ENCODE measurements at places on chromosomes 3 and 15.

DNA sequence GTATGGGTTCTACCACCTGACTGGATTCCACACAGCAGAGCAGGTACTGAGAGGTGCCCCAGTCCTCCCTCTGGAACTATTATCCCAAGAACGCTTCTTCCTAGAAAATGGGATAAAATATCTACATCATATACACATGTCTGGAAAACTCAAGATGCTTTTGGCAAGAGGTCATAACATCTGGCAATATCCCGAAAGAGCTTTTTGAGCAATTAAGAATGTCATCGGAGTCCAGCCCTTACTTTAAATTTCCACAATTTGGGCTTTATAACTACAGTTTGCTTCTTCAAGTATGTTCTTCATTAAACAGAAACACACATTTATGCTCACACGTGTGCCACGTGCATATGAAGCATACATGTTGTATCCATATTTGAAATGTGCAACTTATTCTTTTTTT lies 365.9 kb upstream of the THBS1 start:
- DNase-seq: no peak

GRCh38 chr3:29202378-29202777 lies 78.5 kb upstream of the RBMS3 start:
- no peak for DNase-seq

GRCh38 chr15:74179983-74180880 lies 6.7 kb downstream of the ISLR start:
- no peak for DNase-seq

DNA sequence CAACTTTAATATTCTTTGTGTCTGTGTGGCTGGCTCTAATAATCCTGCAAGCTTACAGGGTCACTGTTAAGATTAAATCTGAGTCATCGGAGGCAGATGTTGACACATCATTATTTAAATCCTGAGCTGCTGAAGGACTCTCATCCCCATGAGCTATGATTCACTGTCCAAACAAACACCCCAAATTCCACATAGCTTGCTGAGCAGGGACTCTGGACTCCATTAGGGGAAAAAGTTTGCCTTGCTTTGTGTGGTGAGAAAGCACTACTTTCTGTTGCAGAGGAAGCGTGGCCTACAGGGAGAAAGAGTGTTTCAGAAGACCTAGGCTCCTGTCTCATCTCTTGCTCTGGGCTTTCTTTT lies 213.7 kb downstream of the PDCD6IP start:
- DNase-seq: no peak

DNA sequence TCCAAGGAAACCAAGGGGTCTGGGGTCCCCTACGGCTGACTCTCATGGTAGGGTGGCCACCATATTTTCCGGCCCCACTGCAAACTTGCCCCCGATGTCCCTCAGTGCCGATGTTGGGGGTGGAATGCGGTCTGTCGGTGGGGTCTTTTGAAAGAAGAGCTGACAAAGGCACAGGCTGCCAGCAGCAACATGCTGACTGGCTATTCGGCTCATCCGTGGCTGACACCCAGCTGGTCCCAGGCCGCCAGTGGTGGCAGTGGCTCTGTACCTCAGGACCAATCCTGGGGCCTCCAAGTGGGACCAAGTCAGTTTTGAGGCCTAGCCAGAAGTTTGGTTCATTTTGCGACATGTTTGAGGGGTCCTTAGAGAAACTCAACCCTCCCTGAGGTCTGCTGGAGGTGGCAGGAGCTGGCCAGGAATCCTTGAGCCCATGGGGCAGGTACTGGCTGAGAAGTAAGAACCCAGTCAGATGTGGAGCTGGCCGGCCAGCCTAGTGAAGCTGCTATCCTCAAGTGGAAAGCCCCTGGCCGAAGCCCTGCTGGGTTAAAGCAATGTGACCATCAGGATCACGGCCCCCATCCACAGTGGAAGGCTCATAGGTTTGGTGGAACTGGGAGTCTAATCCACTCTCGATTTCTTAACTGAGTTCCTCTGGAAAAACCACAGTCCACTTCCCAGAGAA lies 17.8 kb downstream of the BMF start:
- DNase-seq: no peak

- DNase-seq: no peak
Measured at GRCh38 chr3:86771741-86772512, 219.0 kb downstream of the VGLL3 start.

DNA sequence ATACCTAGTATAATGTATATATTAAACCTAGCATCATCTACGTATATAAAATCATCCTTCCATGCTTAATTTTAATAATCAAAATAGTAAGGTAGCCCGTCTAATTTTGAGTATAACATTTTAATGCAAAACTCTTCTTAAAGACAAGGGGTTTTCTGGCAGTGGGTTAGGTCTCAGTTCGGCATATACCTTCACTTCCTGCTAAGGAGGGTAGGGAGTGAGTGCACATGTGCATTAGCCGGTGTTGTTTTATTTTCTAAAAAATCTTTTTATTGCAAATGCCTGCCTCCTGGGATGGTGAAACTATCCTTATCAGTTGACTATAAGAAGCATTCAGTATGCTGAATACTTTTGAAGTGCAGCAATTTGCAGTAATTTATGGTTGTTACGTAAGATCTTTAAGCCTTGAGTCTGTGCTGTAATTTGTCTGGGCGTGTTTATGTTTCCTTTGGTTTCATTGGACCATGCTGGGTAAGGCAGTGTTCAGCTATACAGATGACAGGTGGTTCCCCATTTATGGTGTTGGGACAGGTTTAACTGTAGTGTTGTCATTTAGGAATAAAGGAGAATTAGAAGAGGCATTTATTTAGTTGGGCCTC lies 11.7 kb downstream of the ARHGEF26 start:
- DNase-seq: no peak

GRCh38 chr15:81160312-81161159 lies 26.5 kb downstream of the CFAP161 start:
- DNase-seq: no peak

- DNase-seq: no peak
Measured at GRCh38 chr3:192090586-192090985, 629.6 kb downstream of the PYDC2 start.

DNA sequence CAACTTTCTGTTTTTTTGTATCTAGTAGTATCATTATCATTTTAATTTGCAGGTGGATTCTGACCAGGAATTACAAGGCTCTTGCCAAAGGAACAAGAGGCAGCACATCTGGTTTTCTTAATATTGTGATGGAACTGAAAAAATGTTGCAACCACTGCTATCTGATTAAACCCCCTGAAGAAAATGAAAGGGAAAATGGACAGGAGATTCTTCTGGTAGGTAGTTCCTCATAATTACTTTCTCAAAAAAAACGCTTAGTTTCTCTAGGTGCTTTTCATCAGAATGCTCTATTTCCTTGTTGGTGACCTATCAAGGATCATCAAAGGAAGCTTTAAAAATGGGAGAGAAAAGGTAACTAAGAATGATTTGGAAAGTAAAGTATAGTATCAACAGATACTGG lies 71.6 kb downstream of the CHD2 start:
- DNase-seq: no peak

- peak; percentile 96 for DNase-seq
Measured at GRCh38 chr15:100341750-100342560, at the start of gene ADAMTS17. ADAMTS17 (minus strand) TSS chr15:100341975; CDS start chr15:100341899, 76 bp downstream.

DNA sequence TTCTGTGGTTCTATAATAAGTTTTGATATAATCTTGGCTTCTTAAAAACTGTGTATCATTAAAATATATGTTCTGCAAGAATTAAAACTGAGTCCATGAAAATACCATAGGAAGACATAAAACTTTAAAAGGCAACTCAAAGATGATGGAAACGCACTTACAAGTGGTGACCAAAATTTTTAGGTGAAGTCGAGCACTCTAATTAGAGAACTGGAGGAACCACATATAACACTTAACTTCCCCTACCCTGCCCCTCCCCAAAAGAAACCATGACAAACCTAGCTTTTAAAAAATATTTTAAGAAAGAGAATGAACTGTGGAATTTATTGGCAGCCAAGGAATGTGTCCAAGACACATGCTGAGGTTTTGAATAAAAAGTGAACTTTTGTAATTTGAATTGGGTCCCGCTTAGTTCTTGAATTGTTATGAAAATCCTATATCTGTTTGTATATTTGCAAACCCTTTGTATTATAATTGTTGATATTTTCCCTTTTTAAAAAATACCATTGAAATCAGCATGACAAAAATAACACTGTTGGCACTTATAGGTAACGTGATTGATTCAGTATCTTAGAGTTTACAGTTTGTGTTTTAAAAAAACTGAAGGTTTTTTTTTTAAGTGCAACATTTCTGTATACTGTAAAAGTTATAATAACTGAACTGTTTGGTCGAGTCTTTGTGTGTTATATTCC lies 7.7 kb downstream of the NR2F2 start:
- no peak for DNase-seq

- DNase-seq: no peak
Measured at GRCh38 chr3:123633530-123633929, 48.7 kb upstream of the HACD2 start.

DNA sequence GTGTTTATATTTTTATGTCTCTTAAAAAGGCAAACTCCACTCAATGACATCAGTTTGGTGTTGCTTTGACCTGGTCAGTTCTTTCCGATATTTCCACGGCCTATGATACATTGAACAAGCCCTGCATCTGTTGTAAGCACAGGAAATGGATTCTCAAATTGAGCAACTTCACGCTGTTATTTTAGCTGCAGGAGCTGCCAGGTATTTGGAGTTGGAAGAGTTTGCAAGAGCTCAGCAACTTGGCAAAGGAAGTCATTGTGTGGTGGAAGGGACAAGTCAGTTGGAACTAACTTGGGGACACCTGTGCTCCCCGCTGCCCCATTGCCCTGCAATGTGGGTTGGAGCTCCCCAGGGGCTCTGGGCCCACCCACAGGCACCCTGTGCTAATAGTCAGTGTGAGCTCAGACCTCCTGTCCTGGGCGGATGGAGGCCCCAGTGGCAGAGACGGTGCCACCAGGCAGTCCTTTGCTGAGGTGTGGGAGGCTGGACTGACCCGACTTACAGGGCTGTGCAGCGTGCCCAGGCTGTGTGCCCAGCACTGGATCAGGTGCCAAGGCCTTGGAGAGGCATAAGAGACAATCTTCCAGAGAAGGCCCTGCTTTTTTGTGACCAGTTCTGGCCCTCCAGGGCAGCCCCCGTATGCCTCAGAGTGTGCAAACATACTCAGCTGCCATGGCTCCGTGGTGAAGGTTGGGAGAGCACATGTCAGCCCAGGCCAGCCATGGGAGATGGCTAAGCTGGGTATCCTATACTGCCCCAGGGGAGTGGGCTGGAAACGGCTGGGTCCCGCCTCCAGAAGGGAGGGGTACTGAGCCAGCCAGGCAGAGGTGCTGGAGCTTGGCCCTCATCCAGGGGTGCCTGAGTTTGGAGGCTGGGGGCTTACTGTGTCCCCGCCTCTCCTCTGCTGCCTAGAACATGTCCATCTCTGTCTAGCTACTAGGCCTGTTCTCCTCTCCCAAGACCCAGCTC lies 43.5 kb downstream of the KY start:
- DNase-seq: no peak

GRCh38 chr15:34644061-34644460 lies 60.6 kb upstream of the GOLGA8B start:
- no peak for DNase-seq

GRCh38 chr3:188008582-188009213 lies 145.3 kb upstream of the LPP start:
- DNase-seq: no peak

DNA sequence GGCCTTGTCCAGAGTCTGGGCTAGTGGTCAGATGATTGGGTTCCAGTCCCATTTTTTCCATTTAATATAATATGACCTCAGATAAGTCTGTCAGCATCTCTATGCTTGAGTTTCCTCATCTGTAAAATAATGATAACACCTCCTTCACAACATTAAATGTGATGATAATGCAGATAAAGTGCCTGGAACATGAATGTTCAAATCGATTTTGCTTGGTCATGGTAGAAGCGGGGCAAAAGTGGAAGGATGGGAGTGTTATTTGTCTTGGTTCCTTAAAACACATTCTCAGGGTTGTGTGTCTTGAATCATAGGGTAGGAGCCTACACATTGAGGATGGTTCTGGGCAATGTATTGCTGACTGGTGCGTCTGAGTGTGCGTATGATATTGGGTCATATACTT lies 16.9 kb downstream of the ARIH2 start:
- DNase-seq: no peak

- DNase-seq: no peak
Measured at GRCh38 chr3:25728101-25728500, 55.1 kb downstream of the NGLY1 start.

DNA sequence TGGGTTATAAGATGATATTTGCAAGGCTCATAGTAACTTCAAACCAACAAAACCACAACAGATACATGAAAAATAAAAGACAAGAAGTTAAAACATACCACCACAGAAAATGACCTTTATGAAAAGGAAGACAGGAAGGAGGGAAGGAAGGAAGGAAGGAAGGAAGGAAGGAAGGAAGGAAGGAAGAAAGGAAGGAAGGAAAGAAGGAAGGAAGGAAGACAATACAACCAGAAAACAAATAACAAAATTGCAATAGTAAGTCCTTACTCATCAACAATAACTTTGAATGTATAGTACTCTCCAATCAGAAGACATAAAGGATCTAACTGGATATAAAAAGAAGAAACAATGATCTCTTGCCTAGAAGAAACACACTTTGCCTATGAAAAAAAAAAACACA lies 287.4 kb upstream of the DCBLD2 start:
- no peak for DNase-seq

DNA sequence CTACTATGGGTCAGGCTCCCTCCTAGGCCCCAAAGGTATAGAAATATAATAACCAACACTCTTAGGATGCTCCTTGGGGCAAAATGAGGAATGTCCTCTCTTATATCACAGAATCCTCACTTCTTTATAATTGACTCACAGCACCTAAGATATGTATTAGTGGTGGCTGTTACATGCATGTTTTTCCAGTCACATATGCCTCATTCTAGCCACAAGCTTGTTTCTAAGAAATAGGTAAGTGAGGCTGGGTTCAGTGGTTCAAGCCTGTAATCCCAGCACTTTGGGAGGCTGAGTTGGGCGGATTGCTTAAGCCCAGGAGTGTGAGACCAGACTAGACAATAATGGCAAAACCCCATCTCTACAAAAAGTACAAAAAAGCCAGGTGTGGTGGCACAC lies 57.9 kb upstream of the PSMD6 start:
- DNase-seq: no peak

DNA sequence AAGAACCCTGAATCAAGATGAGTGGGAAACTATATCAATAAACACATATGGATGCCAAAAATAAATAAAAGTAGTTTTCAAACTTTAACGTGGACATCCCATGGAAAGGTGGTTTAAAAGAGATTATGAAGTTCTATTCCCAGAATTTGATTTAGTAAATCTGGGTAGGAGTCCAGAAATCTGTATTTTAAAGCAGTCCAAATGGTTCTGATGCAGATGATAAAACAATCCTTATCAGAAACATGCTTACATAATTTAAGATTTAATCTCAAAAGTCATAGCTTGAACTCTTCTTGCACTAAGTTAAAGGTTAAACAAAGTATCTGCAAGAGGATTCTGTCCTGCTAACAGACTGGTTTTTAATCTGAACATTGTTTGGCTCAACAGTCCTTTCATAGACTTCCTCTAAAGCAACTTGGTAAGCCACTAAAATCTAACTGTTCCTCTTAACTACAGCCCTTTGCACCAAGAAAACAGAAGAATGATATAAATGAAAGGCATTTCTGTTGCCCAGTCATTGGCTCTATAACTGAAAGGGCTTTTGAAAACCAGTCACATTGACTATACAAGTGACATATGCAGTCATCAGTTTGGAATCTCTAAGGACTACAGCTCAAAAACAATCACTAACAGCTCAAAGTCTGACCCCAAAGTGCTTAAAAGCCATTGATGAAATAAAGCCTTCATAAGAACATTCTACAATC lies 23.4 kb upstream of the MAP4 start:
- no peak for DNase-seq

Data from stimulated activated naive CD4-positive, alpha-beta T cell treated with Interleukin-2 at 50 U/mL for 16 hours (primary cell).